ENCODE measurements at places on chromosomes 4 and X. TPM values are rescaled to one million over a fixed set of nuclear protein-coding genes. Genes with fewer than 3 reads are reported as not detected.

Gene ETDA
- not detected for total RNA-seq

Gene DUSP9
- not detected for total RNA-seq

Gene TMEM35A
- total RNA-seq, result 14.4 TPM

Gene OPRPN
- total RNA-seq, result not detected

Gene TASL
- total RNA-seq, result not detected

Gene MAGEE1
- total RNA-seq, result 2.5 TPM

Gene ASB9
- not detected for total RNA-seq

Gene COMMD8
- 15.5 TPM for total RNA-seq

Gene NPY1R
- total RNA-seq, result 0.09 TPM

GRCh38 chr4:33739884-33740632 lies 2504.3 kb downstream of the ARAP2 start:
- DNase-seq, result no peak

DNA sequence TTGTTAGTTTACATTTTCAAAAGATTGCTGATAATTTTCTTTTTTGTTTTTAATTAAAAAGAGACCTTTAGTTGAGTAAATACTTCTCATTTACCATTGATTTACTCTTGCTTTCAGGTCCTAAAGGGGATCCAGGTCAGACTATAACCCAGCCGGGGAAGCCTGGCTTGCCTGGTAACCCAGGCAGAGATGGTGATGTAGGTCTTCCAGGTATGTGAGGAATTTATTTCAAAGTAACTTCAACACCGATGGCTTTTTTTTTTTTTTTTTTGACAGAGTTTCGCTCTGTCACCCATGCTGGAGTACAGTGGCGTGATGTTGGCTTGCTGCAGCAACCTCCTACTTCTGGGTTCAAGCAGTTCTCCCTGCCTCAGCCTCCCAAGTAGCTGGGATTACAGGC lies 135.1 kb downstream of the IRS4 start:
- DNase-seq, result no peak

- no peak for DNase-seq
Observed at GRCh38 chrX:37876716-37877115, 29.3 kb upstream of the DYNLT3 start.

DNA sequence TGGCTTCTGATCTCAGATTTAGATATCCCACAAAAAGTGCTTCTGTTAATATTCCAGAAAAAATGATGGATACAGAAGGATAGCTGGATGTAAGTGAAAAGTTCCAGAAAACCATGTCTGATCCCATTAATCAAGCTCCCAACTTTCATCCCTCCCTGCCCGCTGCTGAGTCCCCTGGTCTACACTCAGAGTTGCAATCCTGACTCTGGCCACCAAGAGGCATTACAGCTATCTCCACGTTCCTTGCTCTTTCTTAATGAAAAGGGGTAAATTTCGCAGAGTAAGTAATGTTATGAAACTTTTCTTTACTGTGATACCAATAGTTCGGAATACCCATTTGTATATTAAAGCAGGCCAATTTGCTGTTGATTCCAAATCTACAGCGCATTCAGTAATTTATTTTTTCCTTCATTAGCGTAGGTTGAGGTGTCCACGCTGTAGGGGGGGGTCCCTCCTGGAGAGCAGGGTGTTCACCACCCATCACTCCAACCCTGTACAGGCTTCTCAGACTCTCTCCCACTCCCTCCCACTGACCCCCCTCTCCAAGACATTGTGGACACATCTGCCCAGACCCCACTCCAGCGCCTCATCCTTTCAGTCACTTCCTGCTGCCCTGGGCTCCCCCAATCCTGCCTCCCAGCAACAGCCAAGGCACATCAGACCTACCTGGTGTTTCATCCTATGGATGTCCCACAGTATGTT lies 55.1 kb downstream of the RAB40A start:
- DNase-seq, result peak; percentile 64

DNA sequence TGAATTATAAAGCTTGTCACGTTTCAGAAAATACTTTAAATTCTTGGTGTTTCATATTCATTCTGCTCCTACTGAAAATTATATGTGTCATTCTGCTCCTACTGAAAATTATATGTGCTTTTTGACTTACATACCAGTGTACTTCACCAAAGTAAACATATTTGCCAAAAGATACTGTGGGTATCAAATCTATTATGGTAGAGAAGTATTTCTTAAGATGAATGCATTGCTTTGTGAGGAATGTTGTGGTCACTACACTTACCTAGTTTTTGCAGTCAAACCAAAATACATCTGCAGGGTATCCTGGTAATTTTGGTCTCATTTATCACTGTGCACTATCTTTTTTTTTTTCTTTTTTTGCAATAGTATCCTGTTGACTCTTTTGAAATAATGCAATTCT lies 287.7 kb upstream of the MAD2L1 start:
- DNase-seq, result peak; percentile 10

GRCh38 chrX:82237328-82237727 lies 1035.4 kb downstream of the SH3BGRL start:
- no peak for DNase-seq

DNA sequence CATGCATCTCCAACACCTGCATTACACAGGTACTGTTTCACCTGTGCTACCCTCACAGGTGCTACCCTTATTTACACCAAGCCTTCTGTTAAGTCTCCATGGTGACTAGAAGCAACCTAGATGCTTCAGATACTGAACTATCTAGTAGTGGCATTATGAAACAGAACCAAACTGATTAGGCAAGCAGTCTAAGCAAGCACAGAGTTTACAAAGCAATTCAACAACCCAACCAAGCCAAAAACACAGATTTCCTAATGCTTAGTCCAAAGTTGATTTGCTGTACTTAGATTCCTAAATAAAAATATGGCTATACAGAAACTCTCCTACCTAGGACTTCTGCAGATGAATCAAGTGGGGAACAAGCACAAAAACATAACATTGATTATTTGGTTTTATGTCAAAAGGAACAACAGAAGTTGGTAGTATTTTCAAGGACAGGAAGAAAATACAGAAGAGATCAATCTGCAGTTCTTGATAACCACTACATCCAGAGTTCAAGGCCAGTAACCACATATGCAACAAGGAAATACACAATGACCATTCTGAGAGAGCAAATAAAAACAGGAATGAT lies 3.2 kb downstream of the TAPT1 start:
- peak; percentile 27 for DNase-seq

DNA sequence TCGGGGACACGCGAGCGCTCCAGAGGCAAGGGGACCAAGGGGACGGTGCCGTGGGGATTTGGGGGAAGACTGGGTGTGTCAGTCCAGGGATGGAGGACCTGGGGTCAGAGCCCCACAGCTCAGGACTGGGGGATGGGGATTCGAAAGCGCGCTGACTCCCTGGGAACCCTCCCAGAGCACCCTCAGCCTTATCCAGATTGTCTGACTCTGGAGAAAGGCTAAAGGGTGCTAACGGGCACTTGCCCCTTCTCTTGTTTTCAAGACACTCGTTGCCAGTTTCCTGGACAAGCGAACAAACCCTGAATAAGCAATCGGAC lies 1.1 kb downstream of the DOCK11 start:
- DNase-seq, result no peak

- no peak for DNase-seq
Observed at GRCh38 chr4:41427931-41428600, 109.9 kb upstream of the LIMCH1 start.

DNA sequence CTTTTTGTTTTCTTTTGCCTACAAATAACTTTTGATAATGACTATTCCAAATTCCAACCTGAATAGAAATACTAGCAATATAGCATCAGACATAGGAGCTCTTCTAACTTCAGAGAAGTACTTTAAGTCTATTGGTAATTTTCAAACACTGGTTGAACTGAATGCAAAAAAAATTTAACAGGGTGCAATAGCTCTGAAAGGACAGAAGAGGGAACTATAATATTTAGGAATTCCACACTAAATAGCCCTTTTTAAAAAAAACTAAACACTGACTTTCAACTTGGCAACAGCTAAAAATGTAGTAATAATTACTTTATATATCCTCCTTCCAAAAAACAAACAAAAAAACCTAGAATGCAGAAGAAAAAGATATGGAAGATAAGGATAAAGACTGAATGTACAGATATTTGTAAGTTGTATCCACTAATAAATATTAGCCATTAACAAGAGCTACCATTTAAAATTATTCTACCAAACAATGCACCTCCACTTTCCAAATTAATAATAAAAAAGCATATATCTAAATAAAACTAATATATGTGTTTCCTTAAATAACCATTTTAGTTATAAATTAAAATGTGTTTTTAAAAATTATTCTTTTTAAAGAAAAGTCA lies 81.4 kb downstream of the FBXW7 start:
- DNase-seq, result peak; percentile 60

DNA sequence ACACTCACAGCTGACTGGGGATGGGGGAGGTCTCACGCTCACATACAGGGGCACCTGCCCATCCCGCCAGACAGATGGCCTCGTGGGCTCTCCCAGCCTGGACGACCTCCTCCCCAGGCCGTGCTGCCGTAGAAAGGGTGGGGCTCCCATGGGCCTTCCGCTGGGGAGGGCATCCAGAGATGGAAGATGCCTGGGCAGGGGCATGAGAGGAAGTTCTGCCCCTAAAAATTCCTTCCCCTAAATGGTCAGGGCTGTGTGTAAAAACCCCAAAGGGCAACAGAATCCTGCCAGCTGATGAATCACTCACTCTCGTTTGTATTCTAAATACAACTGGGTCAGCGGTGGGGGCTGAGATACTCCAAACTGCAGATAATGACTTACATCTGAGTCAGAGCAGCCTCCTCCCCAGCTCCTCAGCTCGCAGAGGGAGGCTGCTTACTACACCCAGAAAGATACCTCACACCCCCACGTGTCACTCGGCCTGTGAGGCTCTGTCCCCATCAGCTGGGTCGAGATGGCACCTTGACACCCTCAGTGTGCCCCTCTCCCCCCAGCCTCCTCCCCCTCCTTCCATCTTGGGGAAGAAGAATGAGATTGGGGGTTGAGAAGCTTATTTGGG lies 10.1 kb downstream of the WDR1 start:
- DNase-seq, result peak; percentile 95

Data from fibroblast of the aortic adventitia (primary cell).